HCEC 1CT (cell line): ENCODE measurements at places on chromosomes 7 and 10.

GRCh38 chr7:44318332-44318731 is 7.1 kb downstream of the CAMK2B start:
- DNase-seq = no peak

- no peak for DNase-seq
Measured at GRCh38 chr7:142308918-142309317, 51.1 kb upstream of the PRSS58 start.

DNA sequence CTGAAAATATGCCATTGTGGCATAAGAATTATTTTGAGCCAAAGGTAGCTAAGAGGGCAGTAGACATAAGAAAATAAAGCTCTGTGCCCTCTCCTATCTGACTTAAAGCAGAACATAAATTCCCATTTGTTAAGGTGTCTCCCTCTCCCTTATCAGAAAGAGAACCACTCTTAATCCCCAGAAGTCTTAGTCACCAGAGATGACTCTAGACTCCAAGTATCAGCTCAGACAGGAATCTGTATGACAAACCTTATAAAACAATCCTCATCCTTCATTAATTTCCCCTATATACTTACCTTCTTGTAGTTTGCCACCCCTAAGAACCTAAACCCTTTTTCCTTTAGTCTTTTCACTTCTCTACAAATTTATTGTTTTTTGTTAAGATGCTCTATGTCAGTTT is 21.8 kb upstream of the PIP4K2A start:
- peak; percentile 9 for DNase-seq

DNA sequence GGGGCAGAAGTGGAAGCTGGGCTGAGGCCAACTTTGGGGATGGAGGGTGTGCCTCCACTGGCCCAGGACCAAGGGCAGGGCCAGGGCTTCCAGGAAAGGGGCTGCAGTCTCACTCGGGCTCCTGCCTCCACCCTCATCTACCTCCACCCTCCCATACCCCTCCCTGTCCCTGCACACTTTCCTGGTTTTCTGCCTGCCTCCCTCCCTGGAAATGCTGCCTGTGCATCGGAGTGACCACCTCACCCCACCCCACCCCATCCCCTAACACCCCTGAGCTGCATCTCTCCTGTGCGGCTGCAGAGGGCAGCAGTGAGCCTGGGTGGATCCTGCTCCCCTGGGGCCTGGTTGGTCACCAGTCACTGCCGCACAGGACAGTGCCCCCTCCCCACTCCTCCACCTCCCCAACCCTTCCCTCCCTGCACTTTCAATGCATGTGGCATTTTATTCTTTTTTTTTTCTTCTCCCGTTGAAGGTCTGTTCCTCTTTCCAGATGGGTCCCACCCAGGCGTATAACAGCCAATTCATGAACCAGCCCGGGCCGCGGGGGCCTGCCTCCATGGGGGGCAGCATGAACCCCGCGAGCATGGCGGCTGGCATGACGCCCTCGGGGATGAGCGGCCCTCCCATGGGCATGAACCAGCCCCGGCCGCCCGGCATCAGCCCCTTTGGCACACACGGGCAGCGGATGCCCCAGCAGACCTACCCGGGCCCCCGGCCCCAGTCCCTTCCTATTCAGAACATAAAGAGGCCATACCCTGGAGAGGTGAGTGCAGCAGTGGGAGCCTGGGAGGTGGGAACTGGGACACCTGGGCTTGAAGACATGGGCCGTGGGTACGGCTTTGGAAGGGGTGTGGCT is 54.1 kb upstream of the PPIF start:
- DNase-seq = no peak

GRCh38 chr7:4091767-4092166 is 590.3 kb upstream of the FOXK1 start:
- no peak for DNase-seq

DNA sequence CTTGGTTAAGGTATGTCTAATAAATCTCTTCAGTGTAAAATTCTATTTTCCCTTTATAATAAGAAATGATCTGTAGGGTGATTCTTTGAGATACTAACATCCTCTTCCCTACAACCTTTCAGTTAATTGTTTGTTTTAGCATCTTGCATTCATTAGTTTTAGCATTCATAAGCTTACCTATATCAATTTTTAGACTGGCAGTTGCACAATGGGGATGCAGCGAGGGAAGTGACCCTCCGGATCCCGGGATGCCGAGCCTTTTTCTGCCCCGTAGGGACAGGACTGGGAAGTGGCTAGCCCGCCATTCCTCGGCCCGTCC is 508 bp upstream of the KIF20B start:
- no peak for DNase-seq

GRCh38 chr10:91944880-91945630 is 21.5 kb downstream of the BTAF1 start:
- peak; percentile 78 for DNase-seq

GRCh38 chr10:60821656-60822055 is 43.4 kb downstream of the CDK1 start:
- no peak for DNase-seq

DNA sequence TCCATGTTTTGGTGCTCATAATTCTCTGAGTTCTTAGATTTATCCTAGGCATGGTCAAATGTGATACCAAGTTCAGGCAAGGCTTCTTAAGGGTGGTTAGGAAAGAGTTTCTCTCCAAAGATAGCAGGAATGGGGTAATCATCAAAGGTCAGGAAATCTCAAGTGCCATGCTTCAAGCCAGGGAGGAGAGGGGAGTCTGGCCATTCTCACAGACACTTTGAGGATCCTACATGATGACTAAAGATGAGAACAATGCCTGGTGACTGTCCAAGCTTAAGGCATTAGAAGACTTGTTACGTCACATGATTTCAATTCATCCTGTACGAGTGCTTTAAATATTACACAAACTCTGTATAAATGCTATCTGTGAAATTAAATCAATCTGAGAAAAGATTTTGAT is 59.4 kb downstream of the POM121L12 start:
- DNase-seq = no peak

- no peak for DNase-seq
Measured at GRCh38 chr7:467393-467828, 52.2 kb downstream of the PDGFA start.

DNA sequence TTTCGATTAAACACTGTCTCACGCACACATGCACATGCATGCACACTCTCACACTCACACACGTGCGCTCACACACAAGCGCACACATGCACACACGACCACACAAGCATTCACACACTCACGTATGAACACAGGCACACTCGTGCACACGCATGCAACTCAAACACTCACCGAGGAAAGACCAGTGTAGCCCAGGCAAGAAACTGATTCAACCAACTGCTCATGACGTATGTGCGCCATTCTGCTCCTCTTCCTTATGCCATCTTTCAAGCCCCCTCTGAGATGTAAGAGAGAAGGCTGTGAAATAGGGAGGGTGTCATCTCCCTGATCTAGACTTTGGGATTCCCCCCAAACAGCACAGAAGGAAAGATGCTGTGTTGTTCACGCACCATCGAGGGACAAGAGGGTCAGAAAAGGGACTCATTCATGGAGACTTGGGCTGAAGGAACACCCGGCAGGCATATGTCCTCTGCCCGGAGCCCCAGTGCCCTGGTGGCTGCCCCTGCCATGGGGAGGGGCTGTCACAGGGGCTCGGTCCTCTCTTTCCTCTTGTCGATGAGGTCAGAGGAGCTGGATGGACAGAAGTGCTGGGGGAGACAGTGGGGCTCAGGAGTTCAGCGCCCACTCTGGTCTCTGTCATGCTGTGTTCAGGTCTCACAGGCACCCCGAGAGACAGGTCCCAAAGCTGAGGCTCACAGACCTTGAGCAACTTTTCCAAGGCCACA is 130.1 kb upstream of the SHH start:
- no peak for DNase-seq

DNA sequence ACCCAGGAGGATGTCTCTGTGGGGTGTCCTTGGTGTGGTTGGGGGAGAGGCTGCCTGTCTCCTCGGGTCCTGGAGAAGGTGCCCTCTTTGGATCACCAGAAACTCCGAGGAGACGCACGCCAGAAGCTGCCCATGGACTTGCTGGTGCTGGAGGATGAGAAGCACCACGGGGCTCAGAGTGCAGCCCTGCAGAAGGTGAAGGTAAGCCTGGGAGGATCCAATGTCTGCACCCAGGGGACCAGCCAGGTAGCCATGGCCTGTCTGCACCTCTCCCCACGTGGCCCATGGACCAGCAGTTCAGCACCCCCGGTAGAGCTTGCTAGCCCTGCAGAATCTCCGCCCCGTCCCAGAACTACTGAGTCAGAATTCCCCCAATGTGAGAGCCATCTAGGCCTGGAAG is 5.1 kb downstream of the ANKRD2 start:
- no peak for DNase-seq

- no peak for DNase-seq
Measured at GRCh38 chr7:72441791-72442190, 29.7 kb upstream of the CALN1 start.

DNA sequence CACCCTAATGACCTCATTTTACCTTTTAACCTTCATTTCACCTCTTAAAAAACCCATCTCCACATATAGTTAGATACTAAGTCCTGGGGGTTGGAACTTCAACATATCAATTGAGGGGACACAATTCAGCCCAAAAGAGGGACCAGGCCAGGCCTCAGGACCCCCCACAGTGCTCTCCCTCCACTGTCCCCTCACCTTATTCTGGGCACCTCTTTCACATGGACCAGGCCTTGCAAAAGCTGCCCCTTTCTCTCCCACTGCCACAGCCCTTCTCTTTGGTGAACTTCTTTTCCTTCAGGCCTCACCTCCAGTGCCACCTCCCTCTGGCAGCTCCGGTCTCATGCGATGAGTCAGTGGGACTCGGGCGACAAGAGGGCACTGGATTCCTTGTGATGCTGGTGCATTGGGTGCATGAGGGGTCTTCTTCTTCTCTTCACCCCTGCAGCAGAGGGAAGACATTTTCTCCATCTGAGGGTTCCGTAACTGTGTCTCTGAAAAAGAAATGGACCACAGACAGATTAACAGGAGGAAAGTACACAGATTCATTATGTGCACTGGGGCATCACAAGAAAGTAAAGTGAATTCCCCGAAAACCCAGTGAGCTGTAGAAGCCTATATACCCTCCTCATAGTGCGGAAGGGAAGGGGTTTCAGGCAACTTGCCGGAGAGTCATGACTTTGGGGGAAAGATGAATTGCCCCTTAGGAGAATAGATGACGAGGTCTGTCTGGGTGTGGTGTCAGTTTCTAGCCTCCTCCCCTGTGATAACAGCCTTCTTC is 288.7 kb upstream of the IGFBP3 start:
- DNase-seq = no peak

DNA sequence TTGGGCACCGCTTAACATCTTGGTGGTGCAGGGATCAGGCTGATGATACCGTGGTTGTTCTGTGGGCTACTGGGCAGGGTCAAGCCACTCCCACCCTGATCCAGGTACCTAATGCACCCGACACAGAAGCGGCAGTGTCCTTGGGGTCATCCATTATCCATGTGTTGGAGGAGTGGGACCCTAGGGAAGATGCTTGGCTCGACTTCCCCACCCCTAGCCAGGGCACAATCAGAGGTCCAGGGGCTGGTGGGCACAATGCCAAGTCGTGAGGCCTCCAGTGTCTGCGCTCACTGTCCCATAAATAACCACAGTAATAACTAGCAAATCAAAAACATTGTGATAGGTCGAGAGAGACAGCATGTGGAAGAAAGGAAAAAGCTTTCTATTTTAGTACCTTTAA is 37.7 kb downstream of the HTRA1 start:
- DNase-seq = no peak

DNA sequence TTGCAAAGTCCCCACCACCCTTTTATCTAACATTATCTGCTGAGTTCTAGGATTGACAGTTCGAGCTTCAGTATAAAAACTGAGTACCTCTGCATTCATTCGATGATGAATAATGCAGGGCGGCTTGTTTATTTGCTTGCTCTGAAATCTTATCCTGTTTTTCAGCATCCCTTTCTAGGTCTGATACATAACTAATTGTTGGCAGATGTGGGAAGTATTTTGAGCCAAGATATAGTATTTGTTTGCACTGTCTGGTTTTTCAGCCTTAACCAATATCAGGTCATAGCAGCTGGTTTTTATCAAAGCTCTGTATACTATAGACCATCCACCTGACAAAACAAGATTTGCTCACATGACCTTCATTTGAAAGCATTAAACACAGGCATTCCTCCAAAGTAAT is 161.4 kb downstream of the TFEC start:
- no peak for DNase-seq

- DNase-seq = no peak
Measured at GRCh38 chr7:109549471-109550193, 980.0 kb downstream of the DNAJB9 start.

- DNase-seq = no peak
Measured at GRCh38 chr7:37216156-37216852, 232.4 kb downstream of the ELMO1 start.

DNA sequence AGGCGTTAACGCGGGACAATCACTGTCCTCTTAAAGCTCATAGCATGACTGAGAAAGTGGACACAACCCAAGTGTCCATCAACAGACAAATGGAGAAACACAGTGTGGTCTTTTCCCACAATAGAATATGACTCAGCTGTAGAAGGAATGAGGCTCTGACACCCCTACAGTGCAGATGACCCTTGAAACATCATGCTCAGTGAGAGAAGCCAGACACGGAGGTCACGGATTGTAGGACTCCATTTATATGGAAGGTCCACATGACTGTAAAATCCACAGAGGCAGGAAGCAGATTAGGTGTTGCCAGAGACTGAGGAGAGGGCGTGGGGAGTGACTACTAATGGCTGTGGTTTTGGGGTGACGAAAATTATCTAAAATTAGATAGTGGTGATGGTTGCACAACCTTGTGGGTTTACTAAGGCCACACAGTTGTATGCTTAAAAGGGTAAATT is 6.1 kb upstream of the NCAPG2 start:
- peak; percentile 93 for DNase-seq

DNA sequence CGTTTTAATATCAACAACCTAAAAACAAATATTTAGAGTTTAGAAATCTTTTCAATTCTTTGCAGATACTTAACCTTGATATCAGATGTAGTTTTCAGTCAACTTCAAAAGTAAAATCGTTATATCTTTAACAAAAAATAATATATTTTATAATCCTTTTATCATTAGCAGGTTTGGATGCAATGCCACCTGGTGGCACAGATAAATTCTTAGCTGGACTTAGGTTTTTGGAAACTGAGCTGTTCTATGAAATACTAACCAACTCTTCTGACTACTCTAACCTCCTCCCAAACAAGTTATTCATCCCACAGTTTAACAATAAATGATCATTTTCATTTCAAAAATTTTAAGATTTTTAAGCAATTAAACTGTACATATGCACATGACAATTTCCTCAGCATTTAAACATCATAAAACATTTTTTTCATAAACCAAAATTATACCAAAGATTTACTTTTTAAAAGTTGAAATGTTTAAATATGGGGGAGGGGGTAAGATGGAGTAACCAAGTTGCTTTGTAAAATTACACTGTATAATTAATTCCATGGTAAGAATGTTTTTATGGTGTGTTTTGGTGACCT is 56.9 kb downstream of the HIBADH start:
- DNase-seq = peak; percentile 61

DNA sequence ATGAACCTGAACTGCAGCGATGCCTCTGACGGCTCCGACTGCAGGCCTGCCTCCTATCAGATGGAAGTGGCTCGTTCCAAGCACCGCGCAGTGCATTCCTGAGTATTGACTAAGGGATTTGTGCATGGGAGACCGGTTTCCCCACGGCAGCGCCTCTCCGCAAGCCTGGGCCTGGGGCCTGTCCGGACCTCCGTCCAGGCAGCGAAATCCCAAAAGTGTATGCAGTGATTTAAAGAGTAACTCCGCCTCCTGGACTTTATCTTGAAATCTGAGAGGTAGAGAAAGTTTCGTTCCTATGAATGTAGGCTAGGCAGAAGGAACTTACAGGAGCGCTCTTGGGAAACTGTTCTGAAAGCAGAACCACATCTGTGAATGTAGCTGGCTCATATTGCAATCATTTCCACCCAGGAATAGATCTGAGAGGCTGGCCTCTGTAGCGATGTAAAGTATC is 106.2 kb upstream of the CELF2 start:
- peak; percentile 98 for DNase-seq

- DNase-seq = no peak
Measured at GRCh38 chr7:127595737-127596136, 2.2 kb downstream of the FSCN3 start.
